T-helper 17 cell (primary cell): ENCODE measurements at places on chromosomes 11 and 22.
A peak's percentile ranks its signal among the peaks of the same experiment; 100 is the strongest.

DNA sequence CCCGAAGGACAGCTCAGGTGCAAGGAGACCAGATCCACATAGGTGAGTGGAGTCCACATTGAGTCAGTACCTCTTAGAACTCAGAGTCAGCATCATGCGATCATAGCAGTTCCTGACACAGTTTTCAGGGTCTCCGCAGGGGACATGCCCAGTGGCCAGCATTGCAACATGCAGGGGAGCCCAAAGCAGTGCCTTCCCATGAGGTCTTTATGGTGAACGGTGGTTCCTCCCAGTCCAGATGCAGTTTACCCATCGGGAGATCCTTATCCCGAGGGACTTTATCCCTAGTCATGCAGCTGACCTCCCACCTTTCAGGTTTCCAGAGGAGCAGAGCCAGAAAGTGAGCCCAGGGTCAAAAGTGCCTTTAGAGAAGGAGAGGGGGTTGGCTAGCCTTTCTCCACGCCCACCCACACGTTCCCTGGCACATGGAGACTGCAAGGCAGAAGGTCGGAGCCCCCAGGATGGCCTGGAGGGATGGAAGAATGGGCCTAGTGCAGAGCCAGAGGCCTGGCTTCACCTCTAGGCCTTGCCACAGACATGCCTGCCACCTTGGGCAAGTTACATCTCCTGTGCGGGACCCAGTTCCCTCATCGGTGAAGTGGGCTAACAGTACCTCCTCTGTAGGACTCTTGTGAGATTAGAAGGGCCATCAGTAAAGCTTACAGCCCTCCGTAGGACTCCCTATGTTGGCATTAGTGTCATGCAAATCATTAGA is 6.4 kb downstream of the KCTD17 start:
- DNase-seq: no peak

DNA sequence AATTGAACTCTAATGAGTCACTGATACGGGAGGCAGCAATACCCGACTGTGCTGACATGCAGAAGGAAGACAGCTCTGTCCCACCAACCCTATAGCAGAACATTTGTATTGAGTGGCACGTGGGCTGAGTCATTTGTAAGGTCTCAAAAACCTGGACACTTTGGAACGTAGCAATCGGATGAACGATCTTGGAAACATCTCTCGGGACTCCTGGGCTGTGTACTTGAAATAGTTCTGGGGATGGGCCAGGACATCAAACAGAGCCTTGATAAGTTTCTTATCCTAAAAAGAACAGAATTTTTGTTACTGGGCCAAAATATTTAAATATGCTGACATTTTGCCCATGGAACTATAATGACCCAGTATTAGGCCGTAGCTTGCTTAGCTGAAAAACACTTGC is 17.1 kb upstream of the NRIP3 start:
- DNase-seq: no peak

- DNase-seq: no peak
These were observed 52.6 kb upstream of the NAV2 start for GRCh38 chr11:19660076-19660475.

DNA sequence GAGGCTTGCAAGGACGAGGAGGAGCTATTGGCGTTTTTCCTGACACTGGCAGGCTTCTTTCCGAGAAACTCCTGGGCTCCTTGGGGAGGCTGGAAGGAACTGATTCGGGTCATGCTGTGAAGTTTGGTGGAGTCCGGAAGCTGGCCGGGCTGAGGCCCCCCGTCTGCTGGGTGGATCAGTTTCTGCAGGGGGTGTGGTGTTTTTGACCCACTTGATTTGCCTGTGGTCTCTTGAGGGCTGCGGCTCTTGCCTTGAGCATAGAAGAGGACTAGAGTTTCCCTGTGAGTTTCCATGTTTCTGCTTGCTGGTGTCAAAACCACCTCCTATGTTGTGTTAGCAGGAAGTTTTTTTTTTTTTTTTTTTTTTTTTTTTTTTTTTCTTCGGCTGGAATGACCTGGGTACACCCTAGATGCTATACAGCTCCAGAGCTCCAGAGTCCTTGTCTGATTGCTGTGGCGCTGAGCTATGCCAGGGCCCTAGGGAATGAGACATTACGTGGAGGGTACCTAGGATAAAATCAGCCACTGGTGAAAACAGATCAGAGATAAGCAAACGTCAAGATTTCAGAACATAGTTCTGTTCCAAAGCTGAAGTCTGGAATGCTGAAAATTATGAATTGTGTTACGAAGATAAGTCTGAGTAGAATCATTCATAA is 728 bp downstream of the TBC1D22A start:
- peak; percentile 44 for DNase-seq

- no peak for DNase-seq
These were observed 49.4 kb upstream of the CEP295 start for GRCh38 chr11:93611836-93612677.

GRCh38 chr22:49770547-49771265 is 57.0 kb downstream of the BRD1 start:
- DNase-seq: no peak

DNA sequence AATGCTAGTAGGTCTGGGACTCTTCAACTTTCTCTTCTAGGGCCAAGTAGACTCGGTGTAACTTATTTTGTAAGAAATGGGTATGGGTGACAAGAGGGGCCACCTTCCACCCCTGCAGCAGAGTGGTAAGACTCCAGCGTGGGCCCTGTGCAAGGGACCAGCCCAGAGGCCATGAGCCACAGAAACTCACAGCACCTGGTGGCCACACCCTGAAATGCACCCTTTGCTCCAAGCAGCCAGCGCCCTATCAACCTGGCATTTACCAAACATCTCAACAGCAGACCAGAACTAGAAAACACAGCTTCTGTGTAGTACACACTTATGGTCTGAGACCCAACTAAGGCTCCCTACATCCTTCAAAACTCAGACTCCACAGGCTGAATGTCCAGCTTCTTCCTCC is 5.7 kb downstream of the CDCA5 start:
- peak; percentile 49 for DNase-seq

DNA sequence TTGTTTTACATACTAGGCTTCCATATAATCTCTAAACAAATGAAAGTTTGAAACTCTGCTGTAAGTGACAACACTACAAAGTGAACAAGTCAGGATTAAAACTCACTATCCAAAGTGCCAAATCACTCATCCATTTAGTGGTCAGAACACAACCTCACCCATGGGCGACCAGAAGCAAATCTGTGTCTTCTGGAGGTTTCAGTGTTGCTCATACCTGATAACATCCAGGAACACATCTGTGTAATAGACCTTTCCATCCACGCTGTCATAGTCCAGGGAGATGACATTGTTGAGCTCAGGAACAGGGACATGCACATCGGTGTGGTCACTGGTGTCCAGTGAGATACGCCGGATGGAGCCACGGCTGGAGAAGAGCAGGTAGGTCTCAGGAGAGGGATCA is 28.5 kb upstream of the CKAP5 start:
- no peak for DNase-seq

DNA sequence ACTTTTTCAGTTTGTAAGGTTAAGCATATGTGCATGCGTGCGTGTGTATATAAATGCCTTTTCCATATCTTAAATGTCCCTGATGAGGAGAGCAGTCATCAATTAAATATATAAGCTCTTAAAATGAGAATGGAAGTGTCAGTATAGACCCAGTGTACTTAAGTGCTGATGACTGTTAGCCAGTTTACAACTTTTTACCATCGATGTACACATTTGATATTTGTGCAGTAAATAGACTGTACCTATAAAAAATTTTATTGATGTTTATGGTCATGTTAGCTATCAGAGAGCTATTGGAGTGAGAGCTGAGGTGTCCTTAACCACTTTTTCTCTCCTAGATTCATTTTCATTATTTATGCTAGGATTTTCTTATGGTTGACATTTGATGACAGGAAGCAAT is 45.4 kb downstream of the TRAF6 start:
- DNase-seq: no peak

- DNase-seq: no peak
These were observed 53.7 kb upstream of the ATXN10 start for GRCh38 chr22:45617948-45618347.

- DNase-seq: no peak
These were observed 311.6 kb downstream of the AASDHPPT start for GRCh38 chr11:106389101-106389500.

DNA sequence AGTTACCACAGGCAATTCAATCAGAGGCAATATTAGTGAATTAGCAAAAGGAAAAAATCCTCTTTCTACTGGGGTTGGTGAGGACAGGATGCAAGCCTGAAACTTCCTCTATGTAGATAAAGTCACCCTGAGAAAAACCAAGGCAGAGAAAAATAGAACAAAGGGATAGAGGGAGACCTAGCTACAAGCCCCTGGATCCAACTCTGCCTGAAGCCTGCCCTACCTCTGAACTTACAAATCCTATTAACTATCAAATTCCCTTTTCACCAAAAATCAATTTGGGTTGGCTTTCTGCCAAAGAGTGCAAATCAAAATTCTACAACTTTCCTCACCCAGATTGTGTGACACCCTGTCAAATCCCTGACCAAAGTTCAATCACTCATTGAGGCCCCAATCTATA is 161.3 kb downstream of the LARGE1 start:
- DNase-seq: no peak

DNA sequence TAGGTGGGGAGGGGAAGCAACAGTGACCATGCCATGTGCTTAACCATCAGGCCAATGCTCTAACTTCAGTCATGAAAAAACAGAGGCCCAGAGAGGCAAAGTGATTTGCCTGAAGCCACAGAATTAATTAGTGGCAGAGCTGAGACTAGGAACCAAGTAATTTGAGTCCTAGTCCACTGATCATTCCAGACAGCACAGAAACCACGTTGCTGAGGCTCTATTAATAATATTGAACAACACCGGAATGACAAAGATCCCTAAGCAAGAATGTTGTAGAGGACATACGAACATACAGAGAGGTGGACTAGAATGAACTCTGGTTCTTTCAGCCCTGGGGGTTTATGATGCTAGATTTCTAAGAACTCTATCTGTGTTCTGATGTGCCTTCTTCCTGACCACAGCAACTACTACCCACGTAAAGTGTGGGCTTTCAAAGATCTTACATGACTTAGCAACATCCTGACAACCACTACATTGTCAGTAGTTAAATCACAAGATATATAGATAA is 92.3 kb downstream of the GAB2 start:
- no peak for DNase-seq

GRCh38 chr11:103585401-103585800 is 451.0 kb upstream of the DDI1 start:
- DNase-seq: no peak

DNA sequence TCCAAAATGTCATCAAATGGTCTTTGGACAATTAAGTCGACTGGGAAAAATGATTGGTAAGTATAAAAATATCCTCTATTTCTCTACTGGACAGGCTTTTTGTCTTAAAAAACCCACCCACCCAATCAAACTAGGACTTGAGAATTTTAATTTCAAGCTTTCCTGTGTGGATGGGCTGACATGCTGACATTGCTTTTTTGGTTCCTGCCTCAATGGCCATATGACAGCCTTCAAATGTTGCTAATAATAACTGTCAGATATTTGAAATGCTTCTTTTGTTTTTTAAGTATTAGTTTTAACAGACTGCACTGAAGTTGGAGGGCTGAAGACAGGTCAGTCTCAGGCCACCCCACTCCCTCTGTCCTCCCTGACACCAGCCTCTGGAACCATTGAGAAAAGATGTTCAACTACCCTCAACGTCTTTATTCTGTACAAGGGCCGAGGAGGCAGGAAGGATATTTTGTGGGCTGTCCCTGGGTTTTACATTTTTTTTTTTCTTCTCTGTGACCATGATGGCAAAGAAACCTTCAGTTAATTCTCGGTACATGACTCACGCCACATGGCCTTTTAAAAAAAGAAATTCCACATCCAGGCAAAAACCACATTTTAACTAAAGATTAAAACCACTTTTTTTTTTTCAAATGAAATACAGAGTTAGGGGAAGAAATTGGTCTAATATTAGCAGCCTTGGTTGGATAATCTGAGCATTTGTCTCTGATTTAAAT is 130.4 kb downstream of the SLC1A2 start:
- DNase-seq: no peak

- DNase-seq: no peak
These were observed at the start of gene SLCO2B1 for GRCh38 chr11:75150879-75151278. SLCO2B1 (plus strand) TSS chr11:75151107; CDS start chr11:75151382, 275 bp downstream.

GRCh38 chr11:86555866-86556265 is 116.5 kb downstream of the ME3 start:
- DNase-seq: no peak

GRCh38 chr22:38098410-38099249 is 11.9 kb downstream of the BAIAP2L2 start:
- DNase-seq: no peak

- no peak for DNase-seq
These were observed 42.0 kb upstream of the TLCD5 start for GRCh38 chr11:120283124-120283523.

DNA sequence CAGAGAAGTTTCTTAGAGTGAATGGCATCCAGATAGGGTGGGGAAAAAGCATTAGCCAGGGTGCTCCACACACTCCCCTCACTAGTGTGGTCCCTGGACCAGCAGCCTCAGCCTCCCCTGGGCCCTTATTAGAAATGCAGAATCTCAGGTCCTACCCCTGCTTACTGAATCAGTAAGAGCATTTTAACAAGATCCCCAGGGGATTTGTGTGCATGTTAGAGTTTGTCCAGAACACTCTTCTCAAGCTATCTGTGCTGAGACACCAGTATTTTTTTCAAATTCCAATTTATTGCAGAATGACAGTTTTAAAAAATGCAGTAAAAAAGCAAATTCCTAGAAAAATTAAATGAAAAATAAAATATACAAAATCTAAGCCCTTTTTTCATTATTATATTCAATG is 123.1 kb downstream of the MIAT start:
- DNase-seq: no peak

- no peak for DNase-seq
These were observed 78.9 kb downstream of the DBX1 start for GRCh38 chr11:20081336-20081735.

DNA sequence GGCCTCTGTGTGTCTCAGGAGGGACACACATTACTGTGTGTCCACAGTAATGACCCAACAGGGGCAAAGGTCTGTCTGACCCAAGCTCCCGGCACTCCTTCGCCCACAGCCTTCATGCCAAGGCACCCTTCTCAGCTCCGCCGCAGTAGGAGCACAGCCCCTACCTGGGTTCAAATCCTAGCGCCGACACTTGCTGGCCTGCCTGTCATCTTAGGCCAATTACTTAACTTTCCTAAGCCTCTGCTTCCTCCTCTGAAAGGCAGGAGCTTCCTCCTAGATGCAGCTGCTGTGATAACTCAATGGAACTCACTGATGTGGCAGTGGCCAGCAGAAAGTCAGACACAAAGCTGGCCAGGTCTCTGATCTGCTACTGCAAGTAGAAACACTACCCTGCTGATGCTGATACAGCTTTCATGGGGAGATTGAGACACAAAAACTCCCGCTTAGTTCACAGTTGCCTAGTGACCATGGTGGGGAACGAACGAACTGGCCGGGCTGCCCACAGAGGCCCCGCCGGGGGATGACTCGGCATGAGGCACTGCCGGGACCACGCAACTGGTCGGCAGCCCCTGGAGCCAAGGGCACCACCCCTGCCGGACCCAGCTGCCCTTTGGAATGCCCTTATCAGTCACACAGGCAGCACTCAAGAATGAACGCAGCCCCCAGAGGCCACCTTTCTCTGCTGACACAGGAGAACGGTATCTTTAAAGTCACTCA is 8.1 kb downstream of the EHD1 start:
- DNase-seq: no peak

- DNase-seq: no peak
These were observed at the start of gene OR8D2 for GRCh38 chr11:124320097-124320496. OR8D2 (minus strand) TSS chr11:124320197; CDS start chr11:124320197, 0 bp downstream.
